ENCODE measurements at places on chromosomes 4 and X. TPM values are rescaled to one million over a fixed set of nuclear protein-coding genes. Genes with fewer than 3 reads are reported as not detected.
A peak's percentile ranks its signal among the peaks of the same experiment; 100 is the strongest.

- no peak for DNase-seq
These were observed 37.6 kb downstream of the ARFIP1 start for GRCh38 chr4:152817331-152817730.

DNA sequence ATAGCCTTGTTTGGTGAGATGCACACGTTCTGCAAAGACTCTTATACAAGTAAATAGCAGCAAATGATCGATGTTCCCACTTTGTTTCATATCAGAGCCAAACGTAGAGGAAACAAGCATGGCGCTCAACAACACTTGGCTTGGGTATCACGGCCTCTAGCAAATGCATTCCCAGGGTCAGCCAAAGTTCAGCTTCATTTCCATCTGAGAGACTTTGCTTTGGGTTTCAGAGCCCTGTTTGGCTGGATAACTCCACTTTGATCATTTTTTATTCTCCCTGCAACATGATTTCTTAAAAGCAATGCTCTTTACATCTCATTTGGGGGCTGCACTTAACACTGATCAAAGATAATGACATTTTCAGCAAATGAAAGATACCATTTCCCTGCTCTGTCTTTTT, 199.2 kb upstream of the FAM9B start:
- DNase-seq: no peak

DNA sequence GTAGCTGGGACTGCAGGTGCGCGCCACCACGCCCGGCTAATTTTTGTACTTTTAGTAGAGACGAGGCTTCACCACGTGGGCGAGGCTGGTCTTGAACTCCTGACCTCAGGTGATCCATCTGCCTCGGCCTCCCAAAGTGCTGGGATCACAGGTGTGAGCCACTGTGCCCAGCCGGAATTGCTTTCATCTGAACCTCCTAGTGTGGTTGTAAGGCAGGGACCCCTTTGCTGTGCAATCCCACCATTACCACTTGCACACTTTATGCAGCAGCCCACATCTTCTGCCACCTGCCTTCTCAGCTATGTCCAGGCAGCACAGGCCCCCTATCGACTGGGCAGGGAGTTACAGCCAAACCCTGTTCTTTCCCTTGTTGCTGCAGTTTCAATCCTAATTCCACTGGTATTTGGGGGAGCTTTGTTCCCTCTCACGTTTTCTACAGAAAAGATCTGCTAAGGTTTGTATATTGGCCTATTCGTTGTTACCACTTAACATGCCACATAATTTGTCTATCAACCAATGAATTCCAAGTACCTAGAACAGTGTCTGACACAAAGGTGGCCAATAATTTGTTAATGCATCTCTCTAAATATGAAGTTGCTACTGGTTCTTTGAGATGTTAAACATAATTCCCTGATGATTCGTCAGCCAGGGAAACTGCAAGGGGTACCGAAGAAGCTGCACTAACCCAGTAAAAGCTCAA, 6.5 kb downstream of the RPL39 start:
- peak; percentile 83 for DNase-seq

GRCh38 chr4:26074712-26075430, 160.9 kb downstream of the SMIM20 start:
- peak; percentile 87 for DNase-seq

- no peak for DNase-seq
These were observed 33.8 kb upstream of the LRBA start for GRCh38 chr4:151048913-151049312.

- no peak for DNase-seq
These were observed 188.0 kb upstream of the PGRMC2 start for GRCh38 chr4:128475597-128475996.

DNA sequence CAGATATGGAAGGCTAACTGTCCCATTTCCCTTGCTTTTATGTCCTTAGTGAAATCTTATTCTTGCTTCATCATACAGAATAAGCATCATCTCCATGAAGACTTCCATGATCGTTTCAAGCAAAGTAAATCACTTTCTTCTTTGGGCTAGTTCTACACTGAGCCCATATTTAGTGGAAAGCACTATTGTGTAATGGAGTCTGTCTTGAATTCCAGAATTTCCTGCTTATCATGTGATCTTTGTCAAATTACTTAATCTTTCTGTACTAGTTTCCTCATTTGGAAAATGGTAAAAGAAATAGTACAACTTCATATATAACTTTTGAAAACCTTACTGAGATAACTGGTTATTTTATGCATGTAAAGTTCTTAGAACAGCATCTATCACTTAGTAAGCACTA, 7.6 kb downstream of the ANAPC10 start:
- DNase-seq: no peak

- DNase-seq: no peak
These were observed 28.8 kb upstream of the PCSK1N start for GRCh38 chrX:48864210-48864609.

DNA sequence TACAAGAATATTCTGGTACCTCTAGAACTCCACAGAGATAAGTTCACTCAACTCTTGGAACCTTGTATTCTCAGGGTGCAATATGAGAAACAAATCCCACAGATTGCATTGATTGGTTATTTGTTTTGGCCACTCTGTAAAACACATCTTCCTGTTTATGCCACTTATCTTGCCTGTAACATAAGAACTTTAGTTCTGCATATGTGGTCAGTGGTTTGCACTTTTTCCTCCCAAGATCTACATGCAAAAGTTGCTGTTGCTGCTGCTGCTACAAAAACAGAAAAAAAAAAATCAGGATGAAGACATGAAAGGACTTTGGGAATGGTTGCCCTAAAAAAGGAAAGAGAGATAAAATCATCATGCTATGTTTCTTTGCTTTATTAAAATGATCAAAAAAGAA, 9.6 kb downstream of the ODAPH start:
- DNase-seq: no peak

- DNase-seq: no peak
These were observed 167.2 kb downstream of the NPNT start for GRCh38 chr4:106062452-106062875.

DNA sequence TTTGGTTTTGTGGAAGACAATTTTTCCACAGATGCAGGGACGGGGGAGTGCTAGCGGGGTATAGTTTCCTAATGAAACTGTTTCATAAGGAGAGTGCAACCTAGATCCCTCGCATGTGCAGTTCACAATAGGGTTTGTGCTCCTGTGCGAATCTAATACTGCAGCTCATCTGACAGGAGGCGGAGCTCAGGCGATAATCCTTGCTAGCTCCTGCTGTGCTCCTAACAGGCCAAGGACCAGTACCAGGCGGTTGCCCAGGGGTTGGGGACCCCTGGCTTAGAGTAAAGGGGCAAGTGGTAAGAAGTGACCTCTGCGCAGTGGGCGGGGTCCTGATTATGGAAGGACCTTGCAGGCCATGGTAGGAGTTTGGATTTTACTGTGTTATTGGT, 3.8 kb downstream of the SCML1 start:
- DNase-seq: no peak

DNA sequence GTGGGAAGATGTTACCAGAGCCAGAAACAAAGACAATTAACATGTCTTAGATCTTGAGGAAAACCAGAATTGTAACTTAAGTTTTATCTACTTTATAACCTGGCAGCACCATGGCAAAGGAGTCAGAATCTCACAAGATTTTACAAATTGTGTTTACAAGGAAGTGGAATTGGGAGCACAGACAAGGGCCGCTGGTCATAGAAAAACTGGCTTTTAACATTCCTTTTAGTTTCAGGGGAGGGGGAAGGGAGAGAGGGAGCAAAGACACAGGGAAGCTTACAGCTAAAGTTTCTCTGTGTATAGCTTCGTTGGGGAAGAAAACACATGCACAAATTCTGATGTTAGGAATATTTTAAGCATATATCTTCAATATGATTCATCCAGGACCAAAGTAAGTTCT, 10.3 kb upstream of the UGT2B11 start:
- DNase-seq: no peak

DNA sequence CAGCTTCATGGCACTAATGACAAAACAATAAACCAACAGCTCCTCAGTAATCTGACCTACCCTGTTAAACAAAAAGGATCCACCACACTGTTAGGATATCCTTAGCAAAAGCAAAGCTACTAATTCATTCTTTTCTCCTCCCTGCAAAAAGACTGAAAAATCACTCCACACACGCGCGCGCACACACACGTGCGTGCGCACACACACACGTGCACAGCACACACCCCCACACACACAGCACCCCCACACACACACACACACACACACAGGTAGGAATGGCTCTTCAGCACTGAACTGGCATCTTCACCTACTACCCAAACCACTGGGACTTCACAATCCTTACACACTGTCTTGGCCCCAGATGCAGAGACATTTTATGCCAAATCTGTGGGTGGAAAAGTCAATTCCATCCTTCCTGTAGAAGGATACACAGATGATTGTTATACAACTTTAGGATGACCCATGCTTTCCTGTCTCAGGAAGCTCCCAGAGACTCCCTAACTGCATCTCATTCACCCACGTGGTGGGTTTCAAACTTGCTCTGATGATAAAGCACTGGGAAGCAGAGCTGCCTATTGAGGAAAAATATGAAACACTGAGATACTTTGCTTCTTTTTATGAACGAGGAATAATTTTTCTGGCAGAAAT, 102.5 kb downstream of the TSPAN5 start:
- no peak for DNase-seq

DNA sequence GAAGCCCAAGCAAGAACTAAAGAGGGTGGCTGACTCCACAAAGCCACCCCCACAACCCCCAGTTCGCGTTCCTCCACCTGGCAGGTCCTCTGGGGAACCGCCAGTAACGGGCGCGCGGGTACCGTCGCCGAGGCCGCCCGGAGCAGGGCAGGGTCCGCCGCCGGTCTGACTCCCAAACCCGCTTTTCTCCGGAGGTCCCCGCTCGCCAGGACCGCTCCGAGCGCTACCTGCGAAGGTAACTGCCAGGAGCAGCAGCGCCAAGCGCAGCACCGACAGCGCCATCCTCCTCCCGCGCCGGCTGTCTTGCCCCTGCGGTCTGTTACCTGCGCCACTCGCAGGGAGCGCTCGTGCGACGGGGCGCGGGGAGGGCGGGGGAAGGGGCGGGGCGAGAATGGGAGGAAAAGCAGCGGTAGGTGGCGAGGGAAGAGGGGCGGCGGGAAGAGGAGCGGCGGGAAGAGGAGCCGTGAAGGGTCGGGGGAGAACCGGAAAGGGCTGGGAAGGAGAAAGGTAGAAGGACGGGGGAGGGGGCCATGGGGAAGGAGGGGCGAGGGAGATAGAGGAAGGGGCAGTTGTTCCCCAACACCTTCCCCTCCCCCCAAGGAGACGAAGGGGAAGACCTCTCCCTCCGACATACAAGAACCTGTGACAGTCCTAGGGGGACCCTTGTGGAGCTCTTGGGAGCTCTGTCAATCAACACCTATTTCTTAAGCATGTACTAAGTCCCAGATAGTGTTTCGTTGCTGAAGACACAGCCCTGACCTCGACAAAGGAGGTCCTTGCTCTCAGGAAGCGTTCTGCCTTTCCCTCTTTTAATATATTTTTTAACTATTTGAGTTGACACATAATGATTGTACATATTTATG, at the start of gene SPINK2:
Gene SPINK2 (minus strand): TSS at position 321 of the 863 bp plus-strand sequence. CDS start 39 bp downstream, at position 282.
- peak; percentile 86 for DNase-seq

DNA sequence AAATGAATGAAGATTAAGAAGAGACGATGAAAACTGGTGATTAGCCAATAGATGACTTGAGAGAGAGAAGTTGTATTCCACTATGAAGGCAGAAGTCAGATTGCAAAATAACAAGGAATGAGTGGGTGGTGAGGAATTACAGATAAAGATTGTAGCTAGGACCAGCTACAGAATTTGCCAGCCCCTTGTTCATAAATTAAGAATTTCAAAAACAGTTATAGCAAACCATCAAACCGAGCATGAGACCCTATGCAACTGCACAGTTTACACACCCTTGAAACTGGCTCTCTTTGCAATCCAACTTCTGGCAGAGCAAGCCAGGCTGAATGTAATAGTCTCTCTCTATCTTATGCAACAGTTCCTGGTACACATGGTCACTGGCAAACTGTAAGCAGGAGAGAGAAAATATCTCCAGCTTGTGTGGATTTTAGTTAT, 35.2 kb downstream of the STAP1 start:
- DNase-seq: no peak

GRCh38 chr4:48575964-48576363, 85.9 kb downstream of the ZAR1 start:
- DNase-seq: no peak

GRCh38 chr4:132691668-132692067, 457.4 kb upstream of the PCDH10 start:
- DNase-seq: no peak

DNA sequence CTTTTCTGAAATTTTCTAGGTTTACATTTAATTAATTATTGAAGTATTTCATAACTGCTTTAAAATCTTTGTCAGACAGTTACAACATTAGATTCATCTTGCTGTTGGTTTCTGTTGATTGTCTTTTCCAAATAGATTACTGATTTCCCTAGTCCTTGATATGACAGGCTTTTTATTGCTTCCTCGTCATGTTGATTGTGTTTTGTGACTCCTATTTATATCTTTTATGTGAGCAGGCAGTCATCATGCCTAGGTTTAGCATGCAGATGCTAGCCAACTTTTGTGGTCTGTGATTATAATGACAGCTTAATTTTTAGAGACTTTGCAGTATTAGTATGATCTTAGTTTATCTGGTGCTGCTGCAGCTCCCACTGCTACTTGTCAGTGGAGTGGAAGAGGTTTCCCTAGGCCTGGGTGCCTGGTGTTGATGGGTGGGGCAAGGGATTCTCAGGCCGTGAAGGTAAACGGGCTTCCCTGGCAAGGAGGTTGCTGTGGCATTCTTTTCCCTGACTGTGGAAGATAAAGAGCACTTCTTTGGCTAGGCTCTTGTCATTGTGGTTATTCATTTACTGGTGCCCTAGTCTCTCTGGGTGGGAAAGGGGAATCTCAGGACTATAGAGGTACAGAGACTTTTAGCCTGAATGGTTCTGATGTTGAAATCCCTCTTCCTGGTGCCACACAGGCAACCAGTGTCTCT, 65.7 kb downstream of the SERPINA7 start:
- no peak for DNase-seq

- no peak for DNase-seq
These were observed 28.8 kb downstream of the COL4A5 start for GRCh38 chrX:108468486-108468885.

- peak; percentile 89 for DNase-seq
These were observed 2.0 kb downstream of the TMEM255A start for GRCh38 chrX:120308959-120309872.

- no peak for DNase-seq
These were observed 102.2 kb downstream of the SLC2A9 start for GRCh38 chr4:9919047-9919446.

GRCh38 chr4:43864616-43865146, 583.9 kb downstream of the KCTD8 start:
- DNase-seq: no peak

Gene CXCL10
- total RNA-seq: 4.3 TPM

Gene PDZD4
- 0.26 TPM for total RNA-seq

Gene SYP
- total RNA-seq: 5.3 TPM

Gene SUPT20HL1
- not detected for total RNA-seq

Gene RASSF6
- not detected for total RNA-seq

Gene C4orf51
- not detected for total RNA-seq

Gene ELMOD2
- total RNA-seq: 12.3 TPM

Gene TEX13B
- total RNA-seq: not detected

Gene CC2D2A
- total RNA-seq: not detected

Gene APLN
- 0.66 TPM for total RNA-seq

Gene TBX22
- total RNA-seq: not detected

Gene TEC
- total RNA-seq: 2.7 TPM

Gene PPP4R3C
- not detected for total RNA-seq

Gene ADH7
- not detected for total RNA-seq

Measured in activated CD4-positive, alpha-beta T cell treated with anti-CD3 and anti-CD28 coated beads, Interleukin-2, amount 10 ng/mL, durations not matched to agents 24 days and 14 days (primary cell).